ENCODE measurements at places on chromosomes 13 and 19.

GRCh38 chr13:43725460-43725859 lies 61.3 kb downstream of the ENOX1 start:
- DNase-seq: no peak

DNA sequence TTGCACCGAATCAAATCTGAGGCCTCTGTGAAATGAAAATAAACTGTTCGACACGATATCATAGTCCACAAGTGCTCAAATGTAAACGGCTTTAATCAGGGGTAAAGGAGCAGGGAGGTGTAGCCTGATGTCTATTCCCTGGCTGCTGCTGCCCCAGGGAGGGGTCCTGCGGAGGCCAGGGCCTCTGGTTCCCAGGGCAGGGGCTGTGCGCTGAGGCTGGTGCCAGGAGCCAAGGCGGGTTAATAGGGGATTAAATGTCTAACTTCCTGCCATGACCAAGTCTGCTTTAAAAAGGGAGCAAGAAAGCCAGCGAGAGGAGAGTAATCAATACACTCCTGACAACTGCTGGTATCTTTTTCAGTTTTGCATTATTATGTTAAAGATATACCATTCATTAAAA lies 59.4 kb downstream of the ZNF536 start:
- no peak for DNase-seq

DNA sequence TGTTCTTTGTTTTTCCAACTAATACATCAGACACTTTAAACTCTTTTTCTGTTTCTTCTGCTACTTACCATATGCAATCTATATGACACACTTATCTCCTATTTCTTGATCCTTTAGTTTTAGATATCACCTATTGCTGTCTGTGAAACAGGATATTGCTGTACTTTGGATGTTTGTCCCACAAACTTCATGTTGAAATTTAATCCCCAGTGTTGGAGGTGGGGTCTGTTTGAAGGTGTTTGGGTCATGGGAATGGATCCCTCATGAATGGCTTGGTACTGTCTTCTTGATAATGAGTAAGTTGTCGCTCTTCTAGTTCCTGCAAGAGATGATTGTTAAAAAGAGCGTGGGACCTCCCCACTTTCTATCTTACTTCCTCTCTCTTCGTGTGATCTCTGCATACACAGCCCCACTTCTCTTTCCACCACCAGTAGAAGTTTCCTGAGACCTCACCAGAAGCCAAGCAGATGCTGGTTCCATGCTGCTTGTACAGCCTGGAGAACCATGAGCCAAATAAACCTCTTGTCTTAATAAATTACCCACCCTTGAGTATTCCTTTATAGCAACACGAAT lies 244.2 kb downstream of the NHLRC3 start:
- peak; percentile 17 for DNase-seq

DNA sequence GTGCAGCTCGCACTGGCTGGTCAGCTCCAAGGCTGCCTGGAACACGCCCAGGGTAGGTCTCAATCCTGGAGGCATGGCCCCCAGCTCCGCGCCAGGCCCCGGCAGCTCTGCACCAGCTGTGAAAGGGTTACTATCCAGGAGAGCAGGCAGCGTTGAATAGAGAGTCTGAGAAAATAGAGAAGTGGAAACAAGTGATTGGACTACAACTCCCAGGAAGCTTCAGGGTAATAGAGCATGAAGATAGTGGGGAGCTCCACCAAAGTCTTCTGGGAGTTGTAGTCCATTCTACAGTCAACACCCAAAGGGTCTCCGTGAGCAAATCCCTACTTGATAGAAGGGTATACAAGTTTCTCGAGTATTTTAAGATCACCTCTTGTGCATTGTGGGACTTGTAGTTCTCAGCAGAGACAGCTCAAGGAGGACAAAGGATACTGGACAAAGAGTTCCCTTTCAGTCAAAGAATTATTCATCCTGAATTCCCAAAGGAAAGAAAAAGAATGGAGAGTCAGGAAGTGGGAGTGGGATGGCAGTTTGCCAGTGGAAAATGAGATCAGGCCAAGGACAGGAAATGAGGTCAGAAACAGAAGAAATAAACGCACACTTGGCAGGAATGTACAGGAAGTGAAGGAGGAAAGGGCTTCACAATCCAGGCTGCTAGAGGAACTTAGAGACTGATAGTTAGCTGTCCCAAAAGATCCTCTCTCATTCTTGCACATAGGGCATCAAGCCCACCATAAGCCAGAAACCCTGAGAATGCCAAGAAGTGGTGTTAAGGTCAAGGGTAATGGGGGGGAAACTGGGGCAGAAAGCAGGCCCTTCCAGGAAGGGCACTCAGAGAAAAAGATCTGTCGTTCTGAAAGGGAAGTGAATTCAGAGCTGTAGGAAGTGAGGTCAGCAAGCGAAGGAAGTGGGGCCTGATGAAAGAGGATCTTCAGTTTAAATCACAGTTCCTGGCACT lies 5.5 kb upstream of the MAMSTR start:
- DNase-seq: peak; percentile 99
